BJ (cell line): ENCODE measurements at places on chromosomes 4 and X. TPM values are rescaled to one million over a fixed set of nuclear protein-coding genes. Genes with fewer than 3 reads are reported as not detected.

GRCh38 chr4:121140716-121141460 lies 23.2 kb downstream of the TNIP3 start:
- peak; percentile 54 for DNase-seq

The ZNF674 gene
- polyA plus RNA-seq: 5.1 and 7.0 TPM in 2 replicates

- DNase-seq: no peak
Observed at GRCh38 chr4:3407930-3408792, 33.6 kb upstream of the HGFAC start.

GRCh38 chrX:149363965-149364364 lies 141.1 kb downstream of the IDS start:
- DNase-seq: no peak

DNA sequence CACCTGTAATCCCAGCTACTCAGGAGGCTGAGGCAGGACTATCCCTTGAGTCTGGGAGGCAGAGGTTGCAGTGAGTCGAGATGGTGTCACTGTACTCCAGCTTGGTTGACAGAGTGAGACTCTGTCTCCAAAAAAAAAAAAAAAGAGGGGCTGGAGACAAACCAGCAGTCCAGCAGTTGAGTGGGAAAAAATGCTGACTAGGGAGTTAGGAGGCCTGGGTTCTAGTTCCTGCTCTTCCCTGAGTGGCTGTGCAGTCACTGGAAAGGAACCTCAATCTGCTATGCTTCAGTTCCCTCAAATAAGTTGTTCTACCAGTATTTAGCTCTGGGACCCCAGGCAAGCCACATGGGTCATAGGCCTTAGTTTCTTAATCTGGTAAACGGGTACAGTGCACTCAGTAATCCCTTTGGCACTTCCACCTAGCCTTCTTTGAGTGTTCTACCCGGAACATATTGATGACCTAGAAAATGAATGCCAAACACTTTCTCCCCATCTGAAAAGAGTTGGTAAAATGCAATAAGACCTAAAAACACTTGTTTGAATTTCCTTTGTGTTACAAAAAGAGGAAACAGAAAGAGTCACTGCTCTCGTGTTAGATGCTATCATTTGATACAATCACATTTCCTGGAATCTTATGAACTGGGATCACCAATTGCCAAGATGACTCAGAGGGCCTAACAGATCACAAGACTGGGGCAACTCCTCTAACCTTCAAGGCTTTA lies 99.3 kb upstream of the EGFL6 start:
- DNase-seq: peak; percentile 39

DNA sequence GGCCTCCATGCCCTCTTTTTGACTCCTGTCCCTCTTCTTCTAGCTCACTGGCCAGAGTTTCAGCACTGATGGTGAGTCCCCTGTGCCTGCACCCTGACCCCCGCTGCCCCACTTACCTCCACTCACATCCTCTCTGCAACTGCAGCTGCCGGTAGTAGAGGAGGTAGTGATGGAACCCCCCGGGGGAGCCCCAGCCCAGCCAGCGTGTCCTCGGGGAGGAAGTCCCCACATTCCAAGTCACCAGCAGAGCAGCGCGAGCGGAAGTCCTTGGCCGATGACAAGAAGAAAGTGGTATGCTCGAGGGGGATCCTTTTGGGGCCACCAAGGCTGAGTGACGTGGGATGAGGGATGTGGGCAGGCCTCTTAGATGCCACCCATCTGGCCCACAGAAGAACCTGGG lies 5.8 kb downstream of the ARAF start:
- DNase-seq: no peak

GRCh38 chr4:180059216-180059881 lies 2183.9 kb upstream of the TENM3 start:
- DNase-seq: no peak

GRCh38 chr4:83905952-83906351 lies 370.0 kb downstream of the GPAT3 start:
- DNase-seq: no peak

The KDR gene
- polyA plus RNA-seq: 0.01 TPM in 1 of 2 replicates, not detected in the other

- DNase-seq: no peak
Observed at GRCh38 chr4:82777857-82778525, 20.6 kb downstream of the SCD5 start.

DNA sequence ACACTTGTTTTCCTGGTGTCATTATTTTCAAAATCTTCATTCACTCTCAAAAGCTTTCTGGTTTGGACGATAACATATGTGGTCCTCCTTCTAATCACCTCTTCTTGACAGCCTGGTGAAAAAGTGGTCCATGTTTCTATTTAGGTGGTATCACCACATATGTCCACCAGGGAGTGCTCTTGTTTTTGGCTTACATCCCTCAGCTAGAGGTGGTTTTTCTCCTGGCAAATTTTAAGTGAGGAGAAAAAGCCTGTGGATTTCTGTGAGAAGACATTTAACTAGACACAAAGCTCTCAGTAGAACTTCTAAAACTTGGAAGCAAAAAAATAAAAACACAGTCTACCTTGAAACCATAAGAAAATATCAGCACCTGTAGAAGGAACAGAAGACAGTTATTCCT lies 58.0 kb upstream of the FRMPD4 start:
- no peak for DNase-seq

GRCh38 chr4:45897946-45898585 lies 225.8 kb downstream of the GABRG1 start:
- no peak for DNase-seq

The LINC00632 gene
- polyA plus RNA-seq: 54.3 and 87.0 TPM in 2 replicates

- peak; percentile 57 for DNase-seq
Observed at GRCh38 chr4:153486281-153487151, 20.4 kb downstream of the TMEM131L start.

The GLRA2 gene
- polyA plus RNA-seq: not detected in 2 replicates

- DNase-seq: no peak
Observed at GRCh38 chrX:40867352-40867751, 132.0 kb upstream of the MED14 start.

GRCh38 chr4:75015627-75016026 lies 82.7 kb downstream of the PARM1 start:
- DNase-seq: no peak

GRCh38 chrX:76155786-76156185 lies 17.1 kb upstream of the PBDC1 start:
- DNase-seq: no peak

- no peak for DNase-seq
Observed at GRCh38 chrX:46710425-46710824, 48.5 kb downstream of the SLC9A7 start.

- DNase-seq: no peak
Observed at GRCh38 chr4:150098214-150098613, 20.0 kb downstream of the DCLK2 start.

- no peak for DNase-seq
Observed at GRCh38 chr4:148346657-148347056, 95.6 kb downstream of the NR3C2 start.

The RASSF6 gene
- polyA plus RNA-seq: not detected in 2 replicates

The ETDB gene
- polyA plus RNA-seq: not detected in 2 replicates

DNA sequence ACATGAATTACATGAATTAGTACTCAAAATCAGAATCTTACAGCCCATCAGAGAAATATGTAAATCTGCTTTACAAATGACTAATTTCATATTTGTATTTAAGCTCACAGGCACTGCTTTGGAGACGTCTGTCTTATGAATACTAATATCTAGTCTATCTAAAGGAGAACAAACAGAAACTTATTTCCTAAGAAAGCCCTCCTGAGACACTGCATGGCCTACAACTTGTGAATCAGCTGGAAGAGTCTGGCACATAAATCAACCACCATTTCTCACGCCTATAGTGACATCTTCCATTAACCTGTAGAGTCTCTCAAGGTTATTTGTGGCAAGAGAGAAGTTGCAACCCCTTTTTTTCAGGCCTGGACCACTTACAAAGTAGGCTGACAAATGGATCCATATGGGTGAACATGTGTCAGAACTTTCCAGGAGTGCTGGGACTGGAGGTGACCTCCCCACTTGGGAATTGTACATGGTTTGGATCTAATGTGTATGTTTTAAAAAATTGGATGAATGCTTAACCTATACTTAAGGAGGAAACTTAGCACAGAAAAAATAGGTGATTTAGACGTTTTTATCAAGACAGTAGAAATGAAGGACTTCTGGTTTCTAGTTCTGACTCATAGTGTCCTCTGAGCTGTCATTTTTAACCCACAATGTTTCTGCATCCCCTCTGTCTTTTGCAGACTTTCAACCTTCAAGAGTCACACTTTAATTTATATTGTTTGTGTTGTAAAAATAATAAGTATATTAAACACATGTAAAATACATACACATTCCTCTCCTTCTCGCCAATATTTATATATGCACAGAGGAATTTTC lies 83.2 kb upstream of the ARHGAP24 start:
- DNase-seq: no peak

GRCh38 chr4:157840034-157840433 lies 332.8 kb downstream of the GASK1B start:
- no peak for DNase-seq

The PGAM4 gene
- 0.48 and 0.53 TPM in 2 replicates for polyA plus RNA-seq

- no peak for DNase-seq
Observed at GRCh38 chrX:38654302-38654701, 93.0 kb downstream of the TSPAN7 start.

The PSAPL1 gene
- not detected in 2 replicates for polyA plus RNA-seq

The ALAS2 gene
- not detected in 2 replicates for polyA plus RNA-seq

DNA sequence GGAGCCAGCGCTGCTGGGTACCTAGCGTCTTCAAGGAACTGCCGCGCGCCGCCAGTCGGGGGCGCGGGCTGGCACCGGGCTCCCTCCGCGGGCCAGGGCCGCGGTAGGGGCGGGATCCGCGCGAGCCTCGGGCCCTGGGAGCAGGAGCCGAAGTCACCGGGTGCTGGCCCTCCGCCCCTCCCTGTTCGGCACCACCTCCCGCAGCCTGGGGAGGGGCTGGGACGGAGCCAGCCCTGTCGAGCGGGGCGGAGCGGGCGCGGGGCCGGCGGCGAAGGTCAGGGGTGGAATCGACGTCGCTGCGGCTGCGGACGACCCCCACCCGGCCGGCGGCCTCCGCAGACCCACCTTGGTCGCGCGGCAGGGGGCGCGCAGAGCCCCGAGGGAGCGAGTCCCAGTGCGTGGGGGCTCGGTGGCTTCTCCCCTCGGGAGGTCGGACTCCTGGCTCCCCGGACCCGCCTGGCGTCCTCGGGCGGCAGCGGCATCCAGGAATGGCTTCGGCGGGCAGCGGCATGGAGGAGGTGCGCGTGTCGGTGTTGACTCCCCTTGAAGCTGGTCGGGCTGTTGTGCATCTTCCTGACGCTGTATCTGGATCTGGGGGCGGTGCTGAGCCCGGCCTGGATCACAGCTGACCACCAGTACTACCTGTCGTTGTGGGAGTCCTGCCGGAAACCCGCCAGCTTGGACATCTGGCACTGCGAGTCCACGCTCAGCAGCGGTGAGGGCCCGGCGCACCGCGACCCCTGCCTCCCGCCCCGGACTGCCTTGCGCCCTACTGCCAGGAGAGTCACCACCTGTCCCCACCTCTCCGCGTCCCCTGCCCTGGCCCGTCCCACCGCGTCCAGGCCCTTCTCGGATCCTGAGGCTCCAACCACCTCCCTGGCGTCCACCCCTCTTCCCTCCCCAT lies 50.5 kb upstream of the FAM47C start:
- DNase-seq: no peak

GRCh38 chr4:18401425-18401824 lies 379.9 kb upstream of the LCORL start:
- DNase-seq: no peak

The RAB9B gene
- polyA plus RNA-seq: 0.39 and 0.82 TPM in 2 replicates

DNA sequence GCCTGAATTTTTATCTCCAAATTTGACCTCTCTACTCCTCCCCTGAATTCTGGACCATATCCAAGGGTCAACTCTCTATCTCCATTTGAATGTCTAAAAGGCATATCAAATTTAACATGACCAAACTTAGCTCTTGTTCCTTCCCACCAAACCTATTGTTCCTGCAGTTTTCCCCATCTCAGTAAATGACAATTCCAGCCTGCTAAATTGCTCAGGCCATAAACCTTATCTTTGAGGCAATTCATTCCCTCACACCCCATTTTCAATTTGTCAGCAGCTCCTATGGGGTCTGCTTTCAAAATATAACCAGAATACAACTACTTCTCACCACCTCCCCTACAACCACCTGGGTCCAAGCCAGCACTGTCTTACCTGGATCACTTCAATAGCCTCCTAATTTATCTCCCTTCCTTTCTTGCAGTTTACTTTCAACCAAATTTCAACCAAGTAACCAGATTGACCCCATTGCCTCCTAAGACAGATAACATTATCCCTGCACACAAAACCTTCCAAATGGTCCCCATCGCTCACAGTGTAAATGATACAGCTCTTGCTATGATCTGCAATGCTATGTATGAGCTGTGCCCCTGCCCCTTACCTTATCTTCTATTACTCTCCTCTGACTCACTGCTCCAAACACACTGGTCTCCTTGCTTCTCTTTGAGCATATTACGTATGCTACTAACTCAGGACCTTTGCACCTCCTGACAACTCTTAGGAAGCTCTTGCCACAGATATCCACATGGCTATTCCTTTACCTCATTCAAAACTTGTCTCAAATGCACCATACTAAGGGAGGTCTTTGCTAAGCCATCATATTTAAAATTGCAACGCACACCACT lies 66.0 kb downstream of the CAMK2D start:
- no peak for DNase-seq

DNA sequence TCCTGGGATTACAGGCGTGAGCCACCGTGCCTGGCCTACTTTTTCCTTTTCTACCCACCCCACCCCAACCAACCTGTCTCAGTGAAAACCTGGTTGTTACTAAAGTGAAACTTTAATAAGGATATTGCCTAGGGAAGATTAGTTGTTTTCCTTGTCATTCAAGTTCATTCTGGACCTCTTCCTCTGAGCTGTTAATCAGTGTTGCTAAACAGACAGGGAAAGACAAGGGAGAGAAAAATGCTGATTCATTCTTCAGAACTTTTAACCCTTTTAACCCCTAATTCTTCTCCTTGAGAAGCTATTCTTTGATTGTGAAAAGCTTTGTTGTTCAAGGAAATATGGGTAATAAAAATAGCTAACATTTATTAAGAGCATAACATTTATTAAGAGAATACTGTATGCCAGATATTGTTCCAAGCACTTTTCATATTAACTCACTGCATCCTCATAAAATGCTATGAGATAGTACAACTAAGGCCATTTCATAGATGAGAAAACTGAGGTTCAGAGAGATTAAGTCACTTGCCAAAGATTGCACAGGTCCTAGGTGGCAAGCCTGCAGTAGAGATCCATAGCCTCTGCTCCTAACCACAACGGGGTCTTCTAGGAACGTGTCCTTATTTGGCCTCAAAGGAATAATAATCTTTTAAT lies 34.8 kb downstream of the OSTC start:
- no peak for DNase-seq

- DNase-seq: no peak
Observed at GRCh38 chrX:96752781-96753180, 68.1 kb downstream of the DIAPH2 start.

DNA sequence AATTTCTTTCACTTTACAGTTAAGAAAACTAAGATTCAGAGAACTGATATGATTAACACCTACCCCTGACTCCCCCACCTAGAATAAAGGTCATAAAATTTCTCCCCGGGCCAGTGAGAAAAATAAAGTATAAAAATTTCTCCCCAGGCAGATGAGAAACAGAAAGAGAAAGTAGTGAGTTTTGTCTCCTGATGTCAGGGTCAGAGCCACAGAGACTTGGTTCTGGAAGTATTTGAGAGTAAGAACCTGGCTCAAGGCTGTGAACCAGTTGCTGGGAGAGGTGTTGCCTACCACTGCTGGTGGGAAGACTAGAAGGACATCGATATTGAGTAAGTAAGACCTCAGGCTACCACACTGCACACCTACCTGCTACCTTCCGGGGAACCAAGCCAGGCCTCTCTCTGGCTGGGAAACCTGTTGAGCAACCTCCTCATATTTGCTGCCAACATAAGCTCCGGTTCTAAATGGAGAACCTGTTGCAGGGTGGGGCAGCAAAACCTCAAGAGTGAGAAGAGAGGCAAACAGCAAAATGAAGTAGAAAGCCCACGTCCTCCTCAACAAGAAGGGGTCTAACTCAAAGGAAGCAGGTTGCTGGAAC lies 104.2 kb upstream of the PUDP start:
- no peak for DNase-seq

The PLAC1 gene
- 0.43 and 1.1 TPM in 2 replicates for polyA plus RNA-seq

- no peak for DNase-seq
Observed at GRCh38 chrX:19785647-19786046, 101.8 kb downstream of the SH3KBP1 start.
